CD8-positive, alpha-beta memory T cell (primary cell): ENCODE measurements at places on chromosomes 1 and 21. TPM values are rescaled to one million over a fixed set of nuclear protein-coding genes. Genes with fewer than 3 reads are reported as not detected.

The LORICRIN gene
- not detected for total RNA-seq

DNA sequence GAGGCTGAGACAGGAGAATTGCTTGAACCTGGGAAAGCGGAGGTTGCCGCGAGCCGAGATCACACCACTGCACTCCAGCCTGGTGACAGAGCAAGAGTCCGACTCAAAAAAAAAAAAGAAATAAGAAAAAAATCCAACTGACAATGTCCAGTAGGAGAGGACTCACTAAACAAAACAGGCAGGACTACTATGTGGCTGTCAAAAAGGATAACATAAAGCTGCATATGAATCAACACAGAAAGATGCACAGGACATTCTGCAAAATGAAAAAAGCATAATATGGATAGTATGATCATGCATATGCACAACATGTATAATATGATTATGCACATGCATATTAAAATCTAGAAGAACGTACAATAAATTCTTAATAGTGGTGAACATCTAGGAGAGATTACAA lies 80.7 kb downstream of the JAK1 start:
- DNase-seq = no peak
- H3K27me3 ChIP-seq = no peaks in the 10 kb centered on the region
- no peak overlapping the region for H3K4me3 ChIP-seq
- no peaks in the 10 kb centered on the region for H3K36me3 ChIP-seq

GRCh38 chr1:56517404-56518130 lies 61.8 kb downstream of the PLPP3 start:
- no peak overlapping the region for H3K27ac ChIP-seq
- H3K27me3 ChIP-seq = no peaks in the 10 kb centered on the region
- no peaks in the 10 kb centered on the region for H3K4me1 ChIP-seq
- DNase-seq = no peak
- no peak overlapping the region for H3K4me3 ChIP-seq

GRCh38 chr1:61241411-61241838 lies 159.1 kb downstream of the NFIA start:
- H3K4me1 ChIP-seq = no peaks in the 10 kb centered on the region
- no peak for DNase-seq
- no peak overlapping the region for H3K4me3 ChIP-seq
- no peaks in the 10 kb centered on the region for H3K27me3 ChIP-seq
- no peak overlapping the region for H3K27ac ChIP-seq

The MAP1LC3C gene
- not detected for total RNA-seq

DNA sequence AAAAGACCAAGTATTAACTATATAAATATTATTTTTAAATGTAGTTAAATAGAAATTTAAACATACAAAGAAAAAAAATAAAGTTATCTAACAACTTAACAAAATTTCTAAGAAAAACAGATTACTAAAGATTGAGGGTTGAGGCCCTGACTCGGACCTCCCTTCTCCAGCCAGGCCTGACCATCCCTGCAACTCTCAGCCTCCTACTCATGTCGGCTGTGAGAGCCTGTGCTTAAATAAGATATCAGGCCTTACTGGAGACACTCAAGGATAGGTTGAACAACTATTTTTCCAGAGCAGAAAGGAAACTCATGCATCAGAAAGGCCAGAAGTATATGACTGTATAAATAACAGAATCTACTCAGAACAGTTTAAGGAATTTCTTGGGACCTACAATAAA lies 33.0 kb upstream of the PSMG1 start:
- H3K36me3 ChIP-seq = peaks cover 12% of the 10 kb centered on the region
- no peak overlapping the region for H3K4me3 ChIP-seq

The IL22RA1 gene
- not detected for total RNA-seq

The LRRC38 gene
- not detected for total RNA-seq

DNA sequence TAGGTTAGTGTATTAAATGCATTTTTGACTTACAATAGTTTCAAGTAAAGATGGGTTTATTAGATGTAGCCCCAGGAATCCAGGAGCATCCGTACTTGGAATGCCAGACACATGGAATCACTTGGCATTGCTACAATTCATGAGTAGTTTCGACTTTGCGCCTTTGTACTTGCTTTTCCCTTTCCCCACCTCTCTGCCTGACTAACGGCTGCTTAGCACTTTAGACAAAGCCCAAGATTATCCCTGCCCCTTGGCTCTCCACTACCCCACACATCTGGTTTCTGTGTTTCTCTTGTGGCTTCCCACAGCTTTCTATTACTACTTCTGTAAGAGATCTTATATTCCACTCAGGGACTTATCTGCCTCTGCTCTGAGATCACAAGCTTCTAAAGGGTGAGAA lies 397.7 kb upstream of the POU3F1 start:
- H3K36me3 ChIP-seq = no peaks in the 10 kb centered on the region
- no peak overlapping the region for H3K27ac ChIP-seq
- no peak for DNase-seq
- no peaks in the 10 kb centered on the region for H3K4me1 ChIP-seq
- H3K4me3 ChIP-seq = no peak overlapping the region

GRCh38 chr1:94416901-94417727 lies 1.1 kb upstream of the ABCD3 start:
- peak overlapping the region; percentile 50 for H3K4me3 ChIP-seq
- H3K27me3 ChIP-seq = no peaks in the 10 kb centered on the region
- H3K36me3 ChIP-seq = no peaks in the 10 kb centered on the region
- H3K27ac ChIP-seq = peak overlapping the region; percentile 62

- DNase-seq = no peak
- H3K4me1 ChIP-seq = no peaks in the 10 kb centered on the region
- no peaks in the 10 kb centered on the region for H3K36me3 ChIP-seq
- no peak overlapping the region for H3K27ac ChIP-seq
- no peaks in the 10 kb centered on the region for H3K27me3 ChIP-seq
- H3K4me3 ChIP-seq = no peak overlapping the region
These were observed 185.0 kb downstream of the RGS7 start for GRCh38 chr1:241171991-241172390.

The DNAJC28 gene
- 0.63 TPM for total RNA-seq

GRCh38 chr1:156438278-156438987 lies 62.1 kb downstream of the MEF2D start:
- H3K27ac ChIP-seq = no peak overlapping the region
- DNase-seq = no peak
- peaks cover 27% of the 10 kb centered on the region for H3K4me1 ChIP-seq
- no peak overlapping the region for H3K4me3 ChIP-seq
- H3K36me3 ChIP-seq = no peaks in the 10 kb centered on the region

The LMX1A gene
- not detected for total RNA-seq

- no peaks in the 10 kb centered on the region for H3K27me3 ChIP-seq
- no peak overlapping the region for H3K4me3 ChIP-seq
- H3K36me3 ChIP-seq = no peaks in the 10 kb centered on the region
These were observed 67.1 kb downstream of the CENPF start for GRCh38 chr1:214670098-214670497.

The PMF1 gene
- total RNA-seq = 85.9 TPM

The FCGR3A gene
- 1.1 TPM for total RNA-seq

The MIS18A gene
- total RNA-seq = 29.7 TPM

- no peaks in the 10 kb centered on the region for H3K36me3 ChIP-seq
- H3K27me3 ChIP-seq = no peaks in the 10 kb centered on the region
- no peak overlapping the region for H3K27ac ChIP-seq
- no peaks in the 10 kb centered on the region for H3K4me1 ChIP-seq
- H3K4me3 ChIP-seq = no peak overlapping the region
- DNase-seq = no peak
These were observed 148.2 kb upstream of the DAB1 start for GRCh38 chr1:57572016-57572415.

DNA sequence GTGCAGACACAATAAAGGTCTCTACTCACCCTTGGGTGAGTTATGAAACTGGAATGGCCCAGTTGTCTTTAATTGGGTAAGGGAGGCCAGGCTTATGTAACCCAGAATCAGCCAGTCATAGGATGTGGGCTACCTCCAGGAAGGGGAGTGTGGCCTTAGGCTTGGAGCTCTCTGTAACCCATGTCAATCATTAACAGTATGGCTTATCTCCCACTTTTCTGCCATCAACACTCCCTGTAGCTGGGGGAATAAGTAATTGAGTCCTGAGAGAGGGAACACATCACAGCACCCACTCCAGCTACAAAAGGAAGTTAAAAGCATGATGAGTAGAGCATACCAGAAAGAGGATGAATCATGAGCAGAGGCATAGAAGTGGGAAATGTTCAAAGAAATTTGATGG lies 327.0 kb upstream of the DUSP10 start:
- no peak overlapping the region for H3K4me3 ChIP-seq
- H3K4me1 ChIP-seq = no peaks in the 10 kb centered on the region
- no peaks in the 10 kb centered on the region for H3K36me3 ChIP-seq
- no peak overlapping the region for H3K27ac ChIP-seq

- H3K27me3 ChIP-seq = no peaks in the 10 kb centered on the region
- H3K4me3 ChIP-seq = no peak overlapping the region
- H3K4me1 ChIP-seq = no peaks in the 10 kb centered on the region
- no peak for DNase-seq
- H3K36me3 ChIP-seq = no peaks in the 10 kb centered on the region
These were observed 59.9 kb downstream of the SLC22A15 start for GRCh38 chr1:116036255-116036654.

- H3K4me3 ChIP-seq = no peak overlapping the region
- no peaks in the 10 kb centered on the region for H3K27me3 ChIP-seq
- no peaks in the 10 kb centered on the region for H3K4me1 ChIP-seq
- H3K27ac ChIP-seq = no peak overlapping the region
These were observed 317.2 kb upstream of the NFIA start for GRCh38 chr1:60765204-60765603.

DNA sequence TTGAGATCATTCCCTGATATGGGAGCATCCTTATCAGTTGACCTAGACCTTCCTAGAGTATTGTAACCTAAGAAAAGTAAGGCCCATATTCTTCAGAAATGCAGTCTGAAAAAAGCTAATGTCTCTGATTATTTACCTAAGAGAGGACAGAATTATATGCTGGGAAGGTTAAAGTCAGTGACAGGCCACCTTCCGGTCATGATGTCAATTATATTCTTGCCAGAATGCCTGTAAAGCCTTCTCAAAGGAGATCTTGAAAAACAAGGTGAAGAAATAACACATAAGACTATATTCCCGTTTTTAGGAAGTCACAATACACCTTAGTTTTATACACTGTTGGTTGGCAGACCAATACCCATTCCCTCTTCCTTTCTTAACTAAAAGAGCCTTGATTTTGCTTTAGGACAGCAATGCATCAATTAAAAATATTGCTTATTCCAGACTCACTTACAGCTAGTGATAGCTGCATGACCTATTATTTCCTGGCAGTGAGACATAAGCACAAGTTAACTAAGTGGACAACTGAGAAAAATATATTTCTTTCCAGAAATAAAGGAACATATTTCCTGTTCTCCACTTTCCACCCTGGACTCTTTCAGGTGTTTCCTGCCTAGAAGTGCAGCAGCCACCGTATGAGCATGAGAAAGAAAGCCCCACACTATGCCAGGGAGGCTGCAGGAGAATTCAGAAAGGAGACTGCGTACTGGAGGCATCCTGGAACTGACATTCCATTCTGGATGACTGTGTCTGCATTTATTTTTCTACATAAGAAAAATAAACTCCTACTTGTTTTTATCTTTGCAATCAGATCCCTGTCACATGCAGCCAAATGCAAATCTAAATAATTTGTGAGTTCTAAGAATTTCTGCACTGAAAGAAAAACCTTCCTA lies 332.9 kb upstream of the PTBP2 start:
- H3K27me3 ChIP-seq = no peaks in the 10 kb centered on the region
- no peak for DNase-seq
- H3K36me3 ChIP-seq = no peaks in the 10 kb centered on the region

The IQGAP3 gene
- 4.7 TPM for total RNA-seq

The LHX4 gene
- not detected for total RNA-seq

DNA sequence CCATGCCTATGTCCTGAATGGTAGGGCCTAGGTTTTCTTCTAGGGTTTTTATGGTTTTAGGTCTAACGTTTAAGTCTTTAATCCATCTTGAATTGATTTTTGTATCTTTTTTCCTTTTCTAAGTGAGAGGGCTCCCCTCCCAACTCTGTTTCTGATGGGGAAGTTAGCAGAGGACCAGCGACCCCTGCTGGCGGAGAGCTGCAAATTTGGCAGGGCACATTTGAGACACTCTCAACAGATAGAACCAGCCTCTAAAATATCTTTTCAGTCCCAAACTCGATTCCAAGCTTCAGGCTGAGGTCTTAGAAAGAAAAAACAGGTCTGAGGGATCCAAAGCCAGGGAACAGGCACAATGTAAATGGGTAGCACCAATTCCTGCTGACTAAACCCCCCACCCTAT lies 32.5 kb downstream of the LRRC3 start:
- H3K27me3 ChIP-seq = no peaks in the 10 kb centered on the region
- no peak overlapping the region for H3K27ac ChIP-seq
- no peaks in the 10 kb centered on the region for H3K36me3 ChIP-seq
- peaks cover 9% of the 10 kb centered on the region for H3K4me1 ChIP-seq

DNA sequence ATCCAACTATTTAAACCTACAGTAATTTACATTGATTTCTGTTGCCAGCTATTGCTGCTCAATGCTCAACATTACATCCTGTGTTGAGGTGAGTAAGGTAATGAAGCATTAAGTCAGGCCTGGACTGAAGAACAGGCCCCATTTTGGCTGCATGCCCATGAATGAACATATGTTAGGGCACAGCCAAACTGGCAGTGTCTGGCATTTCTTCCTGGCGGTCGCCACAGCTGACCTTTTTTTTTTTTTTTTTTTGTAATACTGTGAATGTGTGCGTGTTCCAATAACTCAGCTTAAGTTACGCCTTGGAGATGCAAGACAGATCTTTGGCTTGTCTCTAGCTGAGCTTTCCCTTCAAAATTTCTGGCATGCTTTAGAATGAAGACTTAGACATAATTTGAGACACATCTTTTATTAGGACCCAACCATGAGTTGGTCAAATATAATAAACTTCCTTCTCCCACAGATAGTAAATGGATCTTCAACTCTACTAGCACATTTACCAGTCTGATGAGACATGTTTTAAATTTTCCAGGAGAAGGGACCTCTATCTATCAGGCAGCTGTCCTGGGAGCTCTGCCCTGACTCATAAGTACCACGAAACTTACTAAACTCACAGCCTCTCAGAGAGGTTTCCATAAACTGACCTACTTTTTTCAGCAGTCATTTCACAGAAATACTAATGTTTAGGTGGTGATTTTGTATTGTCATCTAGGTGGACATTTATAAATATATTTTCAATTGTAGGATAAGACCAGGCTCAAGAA lies 341.1 kb upstream of the RUNX1 start:
- H3K4me1 ChIP-seq = no peaks in the 10 kb centered on the region
- no peak for DNase-seq
- no peaks in the 10 kb centered on the region for H3K27me3 ChIP-seq
- H3K36me3 ChIP-seq = no peaks in the 10 kb centered on the region
- no peak overlapping the region for H3K27ac ChIP-seq
